ENCODE measurements at places on chromosomes 13 and 19.

GRCh38 chr19:56137405-56137804 lies 3.7 kb upstream of the ZNF444 start:
- peak; percentile 71 for DNase-seq

GRCh38 chr13:45826731-45827130 lies 24.8 kb downstream of the SIAH3 start:
- no peak for DNase-seq

DNA sequence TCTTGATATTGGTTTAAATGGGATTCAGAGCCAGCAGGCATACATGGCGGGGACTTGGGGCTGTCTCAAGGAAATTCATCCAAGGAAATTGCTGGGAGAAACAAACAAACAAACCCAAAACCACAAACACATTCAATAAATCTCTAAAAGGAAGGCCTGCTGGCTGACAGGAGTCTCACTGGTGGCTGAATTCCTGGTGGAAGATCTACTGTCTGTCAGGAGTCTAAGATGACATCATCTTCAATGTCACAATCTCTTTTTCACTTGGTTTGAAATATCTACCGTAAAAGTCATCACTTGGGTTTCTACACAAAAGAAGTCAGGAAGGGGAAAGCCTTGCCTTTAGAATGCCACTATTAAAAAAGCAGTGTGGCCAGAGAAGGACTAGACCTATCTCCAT lies 87.9 kb downstream of the KLF5 start:
- DNase-seq: no peak

DNA sequence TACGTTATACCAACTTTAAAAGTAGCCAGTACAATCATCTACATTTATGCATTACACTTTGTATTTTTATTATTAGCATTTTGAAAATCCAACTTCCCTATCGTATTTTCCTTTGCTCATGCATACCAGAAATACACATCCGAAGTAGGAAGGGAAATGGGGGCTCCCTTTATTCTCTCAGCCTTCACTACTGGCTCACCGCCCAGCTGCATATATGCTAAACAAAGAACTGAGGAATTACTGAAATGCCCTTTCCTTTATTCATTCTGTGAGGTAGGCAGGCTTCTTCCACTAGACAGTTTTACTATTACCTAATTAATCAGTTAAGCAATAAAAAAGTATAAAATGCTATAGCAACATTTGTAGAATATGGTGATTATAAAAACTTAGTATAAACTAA lies 291.6 kb downstream of the KLF12 start:
- no peak for DNase-seq

- DNase-seq: no peak
Observed at GRCh38 chr13:114268344-114269280, 12.8 kb upstream of the UPF3A start.

- DNase-seq: no peak
Observed at GRCh38 chr19:31289381-31289880, 59.8 kb downstream of the TSHZ3 start.

DNA sequence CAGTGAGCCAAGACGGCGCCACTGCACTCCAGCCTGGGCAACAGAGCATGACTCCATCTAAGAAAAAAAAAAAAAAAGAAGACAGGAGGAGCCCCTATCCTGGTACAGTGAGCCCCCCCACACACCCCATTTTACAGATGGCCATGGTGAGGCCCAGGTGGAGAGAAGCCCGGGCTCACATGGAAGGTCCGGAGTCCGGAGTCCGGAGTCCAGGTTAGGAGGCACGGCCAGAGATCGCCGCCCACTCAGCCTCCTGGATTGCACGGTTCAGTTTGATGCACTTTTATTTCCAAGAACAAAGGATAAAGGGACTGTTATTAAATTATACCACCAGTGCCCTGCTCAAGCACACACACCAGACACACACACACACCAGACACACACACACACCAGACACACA lies 11.3 kb upstream of the BTBD2 start:
- no peak for DNase-seq

DNA sequence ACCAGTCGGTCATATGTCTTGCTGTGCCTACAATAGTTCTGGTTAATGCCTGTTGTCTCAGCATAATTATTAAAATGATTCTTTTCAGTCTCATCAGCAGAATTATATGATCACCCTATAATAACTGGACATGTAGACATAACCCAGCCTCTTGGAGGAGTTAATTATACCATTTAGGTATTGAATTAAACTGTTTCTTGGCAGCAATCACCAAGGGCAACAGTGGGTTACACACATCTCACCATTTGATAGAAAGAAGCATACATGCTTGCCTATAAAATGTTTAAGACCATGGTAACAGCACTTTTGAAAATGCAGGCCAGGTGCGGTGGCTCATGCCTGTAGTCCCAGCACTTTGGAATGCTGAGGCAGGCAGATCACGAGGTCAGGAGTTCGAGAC lies 184.6 kb downstream of the RGCC start:
- DNase-seq: no peak

DNA sequence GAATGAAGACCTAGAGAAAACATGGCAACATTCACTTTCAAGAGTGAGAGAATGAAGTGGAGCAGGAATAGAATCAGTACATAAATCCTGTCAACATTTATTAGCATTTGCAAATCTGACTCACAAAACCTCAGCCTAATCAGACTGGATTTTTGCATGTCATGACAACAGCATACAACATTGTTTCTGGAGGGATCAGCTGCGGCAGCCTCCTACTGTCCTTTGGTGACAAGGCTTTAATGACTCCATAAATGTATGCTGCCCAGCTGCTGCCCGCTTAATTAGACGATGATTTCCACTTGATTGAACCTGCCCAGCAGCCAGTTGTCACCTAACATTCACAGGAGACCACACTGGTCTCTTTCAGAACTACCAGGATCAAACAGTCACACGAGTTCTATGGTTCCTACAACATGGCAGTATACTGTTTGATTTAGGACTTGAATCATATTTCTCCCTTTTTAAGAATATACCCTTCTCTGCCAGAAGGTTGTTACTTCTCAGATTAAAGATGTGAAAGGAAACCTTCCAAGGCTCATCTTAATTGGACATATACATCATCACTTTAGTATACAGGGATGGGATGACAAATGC lies 9.3 kb downstream of the EBPL start:
- no peak for DNase-seq

GRCh38 chr13:86810361-86810760 lies 860.8 kb upstream of the SLITRK5 start:
- DNase-seq: no peak

- DNase-seq: peak; percentile 26
Observed at GRCh38 chr13:52785739-52786138, 46.1 kb upstream of the CNMD start.

- no peak for DNase-seq
Observed at GRCh38 chr19:831407-832369, 4.1 kb downstream of the AZU1 start.

DNA sequence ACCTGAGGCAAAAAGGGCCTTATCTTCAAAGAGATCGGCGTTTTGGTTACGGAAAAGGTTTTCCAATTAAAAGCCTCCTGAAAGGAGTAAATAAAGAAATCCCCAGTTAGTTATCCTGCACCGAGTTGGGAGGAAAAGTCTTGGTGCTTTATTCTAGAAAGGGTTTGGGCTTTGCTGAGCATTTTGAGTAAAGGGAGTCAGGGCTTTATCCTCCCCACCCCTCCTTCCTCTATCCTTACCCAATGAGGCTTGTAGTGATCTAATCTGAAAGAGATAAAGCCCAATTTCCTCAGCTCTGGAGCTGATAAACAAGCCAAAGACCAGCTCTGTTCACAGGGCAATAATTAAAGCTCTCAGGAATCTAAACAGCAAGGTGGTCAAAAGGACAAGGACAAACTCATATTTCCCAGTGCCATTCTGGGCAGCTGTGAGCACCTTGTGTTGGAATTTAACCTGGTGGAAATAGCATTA lies 188.9 kb upstream of the TSC22D1 start:
- DNase-seq: no peak

DNA sequence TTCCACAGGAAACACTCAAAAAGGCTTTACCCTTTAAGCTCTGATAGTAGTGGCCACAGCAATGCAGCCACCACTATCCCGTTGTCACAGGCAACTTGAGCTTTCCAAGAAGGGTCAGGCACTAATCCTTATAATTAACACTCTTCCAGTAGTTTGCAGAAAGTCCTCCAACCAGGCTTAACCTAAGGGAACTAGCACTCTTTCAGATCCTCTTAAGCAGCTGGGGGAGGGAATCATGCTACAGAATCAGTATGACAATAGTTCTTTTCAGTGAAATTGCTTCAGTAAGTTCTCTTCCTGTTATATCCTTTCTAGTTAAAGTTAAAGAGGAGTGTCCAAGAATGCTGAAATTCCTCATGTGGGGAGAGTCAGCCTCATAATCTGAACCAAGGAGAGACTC lies 82.2 kb downstream of the TNFSF11 start:
- no peak for DNase-seq

DNA sequence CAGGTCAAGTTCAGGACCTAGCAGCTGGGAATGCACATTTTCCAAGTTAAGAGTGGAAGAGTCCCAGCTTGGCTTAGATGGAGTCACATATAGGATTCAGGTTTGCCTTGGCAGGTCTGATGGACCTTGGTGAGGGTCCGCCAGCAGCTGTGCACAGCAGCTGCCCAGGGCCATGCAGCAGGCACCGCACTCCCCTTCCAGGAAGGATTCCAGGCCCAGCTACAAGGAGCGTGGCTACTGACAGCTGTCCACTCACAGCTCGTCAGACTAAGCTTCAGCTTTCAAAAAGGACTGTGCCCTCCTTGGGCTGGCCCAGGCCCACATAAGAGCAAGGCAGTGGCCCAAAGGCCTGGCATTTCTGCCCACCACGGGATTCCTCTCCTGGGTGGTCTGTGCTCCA lies 68.4 kb downstream of the ALOX5AP start:
- DNase-seq: no peak

DNA sequence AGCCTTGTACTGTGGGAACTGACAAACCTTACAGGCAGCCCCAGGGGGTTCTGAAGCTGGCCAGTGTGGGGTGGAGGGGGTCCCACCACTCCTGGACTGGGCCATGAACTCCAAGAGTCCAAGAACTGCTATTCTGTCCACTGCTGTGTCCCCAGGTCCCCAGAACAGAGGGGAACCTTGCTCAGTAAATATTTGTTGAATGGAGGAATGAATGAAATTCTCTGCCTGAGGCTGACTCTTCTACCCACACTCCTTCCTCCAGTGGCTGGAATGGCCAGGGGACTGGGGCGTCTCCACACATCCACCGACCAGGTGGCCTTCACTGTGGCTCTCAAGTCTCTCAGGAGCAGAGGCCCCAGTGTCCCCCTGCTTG lies 11.6 kb downstream of the WIZ start:
- no peak for DNase-seq

DNA sequence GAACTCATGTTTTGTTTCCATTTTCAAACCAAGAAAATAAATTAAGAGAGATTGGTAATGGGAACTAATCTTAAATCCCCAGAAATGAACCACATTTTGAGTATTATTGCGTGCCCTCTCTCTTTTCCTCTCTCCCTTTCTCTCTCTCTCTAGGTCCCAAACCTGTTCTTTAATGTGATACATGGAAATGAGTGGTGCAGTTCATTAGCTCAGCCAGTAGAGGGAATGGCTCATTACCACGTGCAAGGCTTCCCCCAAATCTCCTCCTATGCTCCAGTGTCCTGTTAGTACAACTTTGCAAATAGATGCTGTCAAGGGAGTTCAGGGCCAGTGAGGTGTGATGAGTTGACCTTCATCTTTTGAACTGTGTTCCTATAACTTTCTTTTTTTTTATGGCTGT lies 178.4 kb downstream of the FGF9 start:
- peak; percentile 81 for DNase-seq

GRCh38 chr13:23385931-23386330 lies 47.6 kb downstream of the SACS start:
- no peak for DNase-seq

DNA sequence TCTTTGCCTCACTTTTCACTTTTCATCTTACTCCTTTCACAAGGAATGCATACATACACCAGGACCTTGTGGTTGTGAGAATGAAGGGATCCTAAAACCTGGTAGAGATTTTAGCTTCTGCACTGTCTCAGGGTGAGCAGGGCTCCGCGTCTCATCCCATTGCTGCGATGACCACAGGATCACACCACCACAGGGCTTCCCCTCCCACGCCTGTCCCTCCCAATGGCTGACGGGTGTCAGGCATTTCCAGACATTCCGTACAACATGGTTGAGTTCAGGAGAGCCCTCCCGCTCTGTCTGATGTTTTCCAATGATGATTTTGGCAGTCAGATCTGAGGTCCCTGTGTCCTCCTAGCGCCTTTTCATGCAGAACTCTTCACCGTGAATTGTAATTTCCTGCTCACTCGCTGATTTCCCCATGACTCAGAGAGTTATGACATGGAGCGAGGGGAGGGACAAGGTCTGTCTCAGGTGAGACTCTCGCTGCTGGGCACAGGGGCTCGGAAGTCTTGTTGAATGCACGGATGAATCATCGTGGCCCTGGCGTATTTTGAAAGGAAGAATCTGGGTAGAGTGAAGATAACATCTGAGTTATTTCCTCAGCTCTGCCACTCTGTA lies 102.8 kb downstream of the TEX29 start:
- no peak for DNase-seq

DNA sequence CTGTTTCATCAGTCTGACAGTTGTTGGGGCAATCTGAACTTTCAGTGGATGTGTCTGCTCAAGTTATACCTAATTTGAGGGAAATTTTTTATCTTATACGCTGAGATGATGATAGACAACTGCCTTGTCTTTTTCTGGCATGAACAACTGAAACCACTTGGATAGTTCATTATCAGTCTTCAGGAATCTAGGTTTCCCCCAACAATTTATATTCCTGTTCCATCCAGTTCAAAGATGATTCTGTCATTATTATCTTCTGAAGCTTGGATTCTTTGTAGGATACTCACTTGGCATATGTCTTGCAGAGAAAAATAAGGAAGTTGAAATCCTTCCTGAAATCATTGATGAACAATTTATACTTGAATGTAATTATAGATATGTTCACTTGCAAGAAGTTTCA lies 193.7 kb downstream of the LMO7 start:
- no peak for DNase-seq

DNA sequence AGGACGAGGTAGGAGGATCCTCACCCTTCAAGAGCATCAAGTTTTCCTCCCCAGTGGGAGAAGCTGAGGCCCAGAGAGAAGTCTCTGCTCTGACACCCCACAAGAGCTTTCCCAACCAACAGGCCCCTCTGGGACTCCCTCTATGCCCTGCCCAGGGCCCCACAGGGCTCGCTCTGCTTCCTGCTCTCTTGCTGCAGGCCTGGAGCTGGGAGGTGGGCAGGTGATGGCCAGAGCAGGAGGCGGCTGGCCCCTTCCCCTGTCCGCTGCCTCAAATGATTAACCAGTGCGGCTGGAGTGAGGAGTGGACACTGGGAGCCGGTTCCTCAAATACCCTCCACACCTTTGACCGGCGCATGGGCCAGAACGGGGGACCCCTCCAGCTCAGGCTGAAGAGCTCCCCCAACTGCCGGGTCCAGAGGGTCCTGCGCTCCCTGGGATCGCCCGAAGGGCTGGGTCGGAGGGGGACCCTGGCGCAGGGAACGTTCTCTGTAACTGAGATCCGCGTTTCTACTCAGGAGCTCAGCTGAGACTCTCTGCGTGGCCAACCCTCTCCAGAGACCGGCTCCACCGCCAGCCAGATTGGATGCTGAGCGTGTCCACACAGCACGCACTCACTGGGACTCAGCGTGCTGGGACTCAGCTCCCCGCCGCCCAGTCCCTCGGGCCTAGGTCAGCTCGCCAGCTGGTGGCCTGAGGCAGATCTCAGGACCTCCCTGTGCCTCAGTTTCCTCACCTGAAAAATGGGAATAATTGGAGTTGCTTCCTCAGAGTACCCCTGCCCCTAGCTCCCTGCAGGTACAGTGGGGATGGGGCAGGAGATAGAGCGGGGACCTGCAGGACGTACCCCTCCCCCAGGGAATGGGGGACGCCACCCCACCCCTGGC lies 6.7 kb upstream of the ONECUT3 start:
- peak; percentile 54 for DNase-seq
